ENCODE measurements at places on chromosomes 7 and 10.

DNA sequence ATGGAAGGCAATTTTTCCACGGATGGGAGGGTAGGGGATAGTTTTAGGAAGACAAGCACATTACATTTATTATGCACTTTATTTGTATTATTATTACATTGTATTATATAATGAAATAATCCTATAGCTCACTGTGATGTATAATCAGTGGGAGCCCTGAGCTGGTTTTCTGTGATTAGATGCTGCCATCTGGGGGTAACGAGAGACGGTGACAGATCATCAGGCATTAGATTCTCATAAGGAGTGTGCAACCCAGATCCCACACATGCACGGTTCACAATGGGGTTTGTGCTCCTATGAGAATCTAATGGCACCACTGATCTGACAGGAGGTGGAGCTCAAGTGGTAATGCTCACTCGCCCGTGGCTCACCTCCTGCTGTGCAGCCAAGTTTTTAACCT, 103.9 kb upstream of the STK17A start:
- no peak for DNase-seq

DNA sequence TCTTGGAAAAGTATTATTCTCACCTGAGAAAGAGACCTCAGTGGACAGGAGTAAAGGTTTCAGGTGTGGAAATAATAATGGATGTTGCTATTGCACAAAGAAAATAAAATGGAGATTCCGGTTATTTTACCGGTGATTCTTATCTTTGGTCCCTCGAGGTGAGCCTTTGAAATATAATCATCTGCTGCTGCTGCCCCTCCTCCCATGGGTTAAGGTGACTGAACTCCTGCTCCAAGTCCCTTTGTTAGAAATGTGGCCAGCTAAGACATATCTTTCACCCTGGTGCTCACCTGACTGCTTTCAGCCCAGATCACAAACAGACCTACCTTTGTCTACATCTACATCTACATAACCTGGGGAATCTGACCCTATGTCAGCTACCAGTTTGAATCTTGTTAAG, 5.7 kb downstream of the CUBN start:
- DNase-seq = peak; percentile 34

- DNase-seq = peak; percentile 1
These were observed 186.1 kb upstream of the ZWINT start for GRCh38 chr10:56547163-56547562.

DNA sequence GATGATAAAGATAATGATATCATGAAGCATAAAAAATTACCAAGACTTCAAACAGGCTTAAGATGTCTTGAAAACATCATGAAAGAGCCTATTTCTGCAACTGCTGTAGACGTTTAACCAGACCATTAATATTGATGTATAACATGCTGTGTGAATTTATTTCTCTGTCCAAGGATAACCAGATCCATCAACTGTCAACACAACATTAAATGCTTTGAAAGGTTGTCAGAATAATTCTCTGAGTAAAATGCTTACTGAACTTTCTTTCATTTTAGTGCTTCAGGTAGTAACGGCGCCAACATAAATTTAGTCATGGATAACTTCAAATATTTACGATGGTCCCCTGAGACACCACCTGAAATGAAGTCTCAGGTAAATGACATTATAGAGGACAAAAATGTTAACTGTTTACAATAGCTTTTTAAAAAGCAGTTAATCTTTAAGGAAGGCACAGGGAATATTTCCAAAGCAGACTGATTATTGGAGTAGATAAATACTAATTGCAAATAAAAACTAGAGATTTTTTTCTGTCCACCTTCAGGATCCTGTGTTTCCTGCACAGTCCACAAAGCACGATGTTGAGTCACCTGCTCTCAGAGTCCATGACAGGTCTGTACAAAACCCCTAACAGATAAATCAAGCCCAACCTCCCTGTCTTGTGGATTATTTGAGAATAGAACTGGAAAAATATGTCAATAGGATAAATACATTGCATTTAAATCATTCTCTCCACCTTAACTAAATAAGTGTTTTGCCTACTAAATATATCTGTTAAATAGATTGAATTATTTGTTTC, 1213.2 kb downstream of the XPNPEP1 start:
- no peak for DNase-seq

- no peak for DNase-seq
These were observed 12.6 kb downstream of the USP6NL start for GRCh38 chr10:11598712-11599397.

GRCh38 chr7:72058579-72058978, 353.6 kb downstream of the CALN1 start:
- no peak for DNase-seq

GRCh38 chr7:18976715-18977471, 140.5 kb downstream of the TWIST1 start:
- DNase-seq = no peak

GRCh38 chr7:108570146-108570755, 577 bp downstream of the DNAJB9 start:
- DNase-seq = peak; percentile 77

GRCh38 chr7:79320741-79321473, 132.6 kb downstream of the MAGI2 start:
- DNase-seq = no peak

- peak; percentile 57 for DNase-seq
These were observed 6.6 kb upstream of the CALML3 start for GRCh38 chr10:5518143-5518542.

DNA sequence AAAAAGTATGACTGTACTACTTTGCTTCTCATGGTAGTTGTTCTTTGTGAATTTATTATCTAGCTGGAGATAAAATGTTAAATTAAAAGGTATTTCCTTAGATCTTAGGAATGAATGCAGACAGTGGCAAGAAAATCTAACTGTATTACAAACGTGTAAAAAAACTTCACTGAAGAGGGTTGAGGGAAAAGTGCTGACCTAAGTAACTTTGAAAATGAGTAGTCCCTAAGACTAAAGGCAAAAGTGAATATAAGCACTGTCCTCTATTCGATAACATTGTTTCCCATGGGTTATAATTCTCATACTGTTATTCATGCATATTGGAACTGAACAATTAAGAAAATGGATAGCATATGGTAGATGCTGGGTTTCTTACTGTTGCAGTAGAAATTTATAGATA, 146.7 kb upstream of the EFCAB10 start:
- no peak for DNase-seq

GRCh38 chr7:38223306-38223705, 45.3 kb downstream of the STARD3NL start:
- no peak for DNase-seq

- DNase-seq = peak; percentile 69
These were observed 1.0 kb downstream of the CHST15 start for GRCh38 chr10:124092250-124092859.

All from NCI-H526 (cell line).